Activated T-cell treated with anti-CD3 and anti-CD28 coated beads, Interleukin-2, amount 50 U/mL, for 4 hours (primary cell): ENCODE measurements at places on chromosomes 6 and 20.
A peak's percentile ranks its signal among the peaks of the same experiment; 100 is the strongest.

DNA sequence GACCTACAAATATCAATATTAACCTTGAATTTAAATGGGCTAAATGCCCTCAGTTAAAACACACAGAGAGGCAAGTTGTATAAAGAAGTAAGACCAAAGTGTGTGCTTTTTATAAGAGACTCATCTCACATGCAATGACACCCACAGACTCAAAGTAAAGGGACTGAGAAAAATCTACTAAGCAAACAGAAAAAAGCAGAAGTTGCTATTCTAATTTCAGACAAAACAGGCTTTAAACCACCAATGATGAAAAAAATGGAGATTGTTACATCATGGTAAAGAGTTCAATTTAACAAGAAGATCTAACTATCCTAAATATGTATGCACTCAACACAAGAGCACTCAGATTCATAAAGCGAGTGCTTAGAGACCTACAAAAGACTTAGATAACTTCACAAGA lies 741.9 kb upstream of the MARCKS start:
- DNase-seq, result no peak

GRCh38 chr6:118652051-118652615 lies 742 bp upstream of the CEP85L start:
- no peak for DNase-seq

DNA sequence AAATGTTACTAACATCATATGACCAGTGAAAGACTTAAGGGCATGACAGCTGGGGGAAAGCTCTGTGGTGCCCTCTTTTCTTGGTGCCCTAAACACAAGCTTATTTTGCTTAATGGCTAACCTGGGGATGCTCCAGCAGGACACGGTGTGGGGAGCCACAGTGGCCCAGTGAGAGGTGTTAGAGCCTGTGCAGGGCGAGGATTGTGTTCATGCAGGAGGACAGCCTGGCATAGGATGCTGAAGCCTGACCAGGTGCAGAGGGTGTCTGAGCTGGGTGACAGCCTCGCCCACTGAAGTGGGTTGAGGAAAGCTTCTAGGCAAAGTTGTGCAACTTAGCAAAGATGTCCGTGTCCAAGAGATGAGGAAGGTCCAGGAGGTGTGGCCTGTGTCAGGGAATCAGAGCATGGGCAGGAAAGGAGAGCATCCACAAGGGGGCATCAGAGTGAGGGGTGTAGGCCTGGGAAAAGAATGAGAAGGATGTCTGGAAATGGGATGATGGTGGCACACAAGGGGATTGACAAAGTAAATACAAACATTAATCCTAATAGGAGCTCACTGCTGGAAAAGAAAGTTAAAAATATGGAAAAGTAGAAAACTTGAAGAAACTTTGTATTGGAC lies 33.9 kb downstream of the SLC17A4 start:
- peak; percentile 17 for DNase-seq

GRCh38 chr6:116887894-116888293 lies 10.9 kb downstream of the RFX6 start:
- no peak for DNase-seq

DNA sequence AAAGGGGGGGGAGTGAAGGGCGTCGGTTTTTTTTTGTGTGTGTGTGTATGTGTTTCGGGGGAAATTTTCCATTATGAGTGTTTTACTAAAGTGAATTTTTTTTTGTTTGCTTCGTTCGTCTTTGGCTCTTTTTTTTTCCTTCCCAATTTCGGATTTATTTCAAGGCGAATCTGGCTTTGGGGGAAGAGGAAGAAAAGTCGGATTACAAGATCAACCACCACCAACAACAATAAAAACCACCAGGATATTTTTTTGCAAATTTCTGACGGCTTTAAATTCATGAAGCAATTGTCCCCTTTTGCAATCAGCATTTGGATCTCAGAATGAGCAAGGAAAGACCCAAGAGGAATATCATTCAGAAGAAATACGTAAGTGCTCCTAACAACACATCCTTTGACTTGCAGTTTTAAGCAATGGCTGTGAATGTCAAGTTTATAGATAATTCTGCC lies 372 bp downstream of the JARID2 start:
- DNase-seq, result no peak

DNA sequence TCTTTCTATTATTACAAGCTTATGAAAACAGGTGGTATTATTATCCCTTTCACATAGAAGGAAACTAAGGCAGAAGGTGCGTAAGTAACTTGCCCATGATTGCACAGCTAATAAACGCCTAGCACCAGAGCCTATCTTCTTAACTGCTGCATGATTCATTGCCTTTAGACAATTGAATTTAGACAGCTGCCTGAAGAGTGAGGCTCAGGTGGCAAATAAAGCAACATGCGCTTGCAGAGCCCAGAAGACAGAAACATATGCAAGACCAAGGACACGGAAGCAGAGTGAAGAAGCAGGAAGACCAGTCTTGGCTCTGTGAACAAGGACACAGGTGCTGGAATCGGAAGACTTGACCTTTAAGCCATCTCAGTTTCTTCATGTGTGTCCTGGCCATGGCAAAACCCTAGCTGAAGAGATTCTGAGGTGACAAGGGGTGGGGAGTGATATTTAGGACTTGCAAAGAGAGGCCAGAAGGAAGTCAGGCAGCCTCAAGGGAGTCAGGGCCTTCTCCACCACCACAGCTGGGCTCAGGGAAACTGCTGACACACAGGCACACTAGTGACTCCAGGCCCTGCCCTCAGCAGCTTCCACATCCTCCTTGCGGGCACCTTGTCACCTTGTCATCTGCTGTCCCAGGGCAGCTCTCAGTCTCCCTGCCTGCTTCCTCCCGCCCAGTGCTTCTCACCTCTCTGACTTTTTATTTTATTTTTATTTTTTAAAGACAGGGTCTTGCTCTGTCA lies 91.7 kb upstream of the SLC22A16 start:
- DNase-seq, result no peak

DNA sequence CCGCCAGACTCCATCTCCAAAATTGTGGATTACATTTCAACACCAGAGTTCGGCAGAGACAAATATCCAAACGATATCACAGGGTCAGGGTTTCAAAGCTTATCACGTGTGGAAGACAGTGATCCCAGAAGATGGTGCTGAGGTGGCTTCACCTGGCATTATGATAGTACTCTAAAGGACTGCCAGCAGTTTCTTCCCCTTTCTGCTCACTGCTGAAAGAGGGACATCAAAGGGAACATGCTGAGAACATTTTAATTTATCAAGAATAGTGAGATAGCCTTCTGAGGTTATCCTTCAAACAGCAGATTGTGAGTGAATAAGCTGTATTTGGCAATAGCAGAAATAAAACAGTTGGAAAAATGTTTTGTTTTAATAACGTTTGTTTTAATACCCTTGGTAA lies 79.7 kb downstream of the FIG4 start:
- DNase-seq, result no peak

- no peak for DNase-seq
Observed at GRCh38 chr6:159819098-159819497, 19.0 kb downstream of the PNLDC1 start.

GRCh38 chr6:32742374-32742773 lies 1.2 kb downstream of the HLA-DQA2 start:
- DNase-seq, result no peak

DNA sequence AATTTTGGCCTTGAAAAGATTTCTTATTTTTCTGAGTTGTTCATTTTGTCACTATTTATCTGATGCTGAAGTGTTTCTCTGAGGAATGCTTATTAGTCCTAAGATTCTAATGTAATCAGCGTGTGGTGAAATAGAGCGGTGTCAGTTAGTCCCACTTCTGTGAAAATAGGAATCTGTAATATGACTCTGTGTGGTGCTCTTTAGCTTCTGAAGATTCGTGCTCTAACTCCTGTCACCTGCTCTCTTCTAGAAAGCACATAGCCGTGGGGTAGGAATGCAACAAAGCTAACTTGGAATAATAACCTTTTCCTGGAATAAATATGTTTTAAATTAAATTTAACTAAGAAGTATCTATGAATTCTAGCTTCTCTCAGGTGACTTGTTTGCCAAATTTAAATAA lies 90.4 kb downstream of the BCKDHB start:
- DNase-seq, result no peak

GRCh38 chr20:45052698-45053429 lies 48.1 kb downstream of the KCNS1 start:
- no peak for DNase-seq

DNA sequence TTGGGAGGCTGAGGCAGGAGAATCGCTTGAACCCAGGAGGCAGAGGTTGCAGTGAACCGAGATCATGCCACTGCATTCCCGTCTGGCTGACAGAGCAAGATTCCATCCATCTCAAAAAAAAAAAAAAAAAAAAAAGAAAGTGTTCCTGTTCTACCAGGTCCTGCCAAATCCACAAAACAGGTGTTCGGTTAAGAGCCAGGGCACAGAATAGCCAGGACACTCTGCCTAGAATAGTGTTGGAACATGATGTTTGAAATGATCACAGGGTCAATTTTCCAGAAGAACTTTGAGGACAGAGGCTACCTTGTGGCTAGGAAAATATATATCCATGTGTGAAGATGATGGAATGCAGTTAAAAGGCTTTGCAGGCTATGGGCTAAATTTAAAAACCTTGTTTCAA lies 63.6 kb upstream of the TRAF3IP2 start:
- DNase-seq, result no peak

GRCh38 chr20:50456452-50457324 lies 53.5 kb upstream of the PTPN1 start:
- no peak for DNase-seq

DNA sequence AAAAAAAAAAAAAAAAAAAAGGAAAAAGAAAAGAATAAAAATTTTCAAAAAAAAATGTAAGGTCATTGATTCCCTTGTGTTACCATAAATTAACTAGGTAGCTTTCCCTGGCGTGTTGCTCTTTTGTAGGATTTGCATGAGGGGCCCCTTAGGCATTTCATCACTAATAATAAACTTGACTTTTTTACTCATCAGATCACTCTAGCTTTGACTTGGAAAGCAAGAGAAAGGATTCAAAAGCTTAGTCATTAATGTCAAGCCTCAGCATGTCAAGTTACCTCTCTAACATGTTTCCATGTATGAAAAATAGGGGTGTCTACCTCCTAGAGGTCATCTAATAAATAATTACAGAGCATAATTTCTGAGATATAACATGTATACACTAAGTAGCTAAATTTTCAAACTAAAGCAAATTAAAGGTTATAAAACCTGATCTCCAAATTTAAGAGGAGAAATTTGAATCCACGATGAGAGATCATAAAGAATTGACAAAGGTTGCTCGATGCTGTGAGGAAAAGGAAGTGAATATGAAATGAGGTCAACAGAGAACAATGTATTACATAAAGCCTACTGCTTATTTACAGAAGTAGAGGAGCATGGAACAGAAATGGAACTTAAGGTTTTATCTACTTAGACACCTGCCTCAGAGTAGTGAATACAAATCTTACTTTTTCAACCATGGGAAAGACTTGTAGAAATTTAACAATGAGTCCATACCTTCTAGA lies 86.8 kb downstream of the ARHGAP18 start:
- DNase-seq, result no peak

DNA sequence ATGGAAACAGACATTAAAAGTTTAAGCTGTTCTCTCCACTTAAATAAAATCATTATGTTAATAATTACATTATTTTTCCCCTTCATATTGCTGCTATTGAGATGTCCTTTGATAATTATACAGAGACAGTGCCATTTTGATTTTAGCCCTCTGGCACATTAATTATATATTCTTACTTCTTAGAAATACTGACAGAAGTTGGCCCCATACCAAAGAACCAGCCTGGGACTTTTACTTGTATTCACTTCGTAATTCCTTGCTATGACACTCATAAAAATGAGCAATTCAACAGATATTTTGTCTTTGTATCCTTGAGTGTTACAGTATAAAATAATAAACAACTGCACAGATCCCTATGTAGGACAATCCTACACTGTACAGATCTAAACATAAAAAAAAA lies 743.7 kb downstream of the TBC1D32 start:
- DNase-seq, result no peak

GRCh38 chr20:638579-638978 lies 14.4 kb downstream of the SRXN1 start:
- no peak for DNase-seq

DNA sequence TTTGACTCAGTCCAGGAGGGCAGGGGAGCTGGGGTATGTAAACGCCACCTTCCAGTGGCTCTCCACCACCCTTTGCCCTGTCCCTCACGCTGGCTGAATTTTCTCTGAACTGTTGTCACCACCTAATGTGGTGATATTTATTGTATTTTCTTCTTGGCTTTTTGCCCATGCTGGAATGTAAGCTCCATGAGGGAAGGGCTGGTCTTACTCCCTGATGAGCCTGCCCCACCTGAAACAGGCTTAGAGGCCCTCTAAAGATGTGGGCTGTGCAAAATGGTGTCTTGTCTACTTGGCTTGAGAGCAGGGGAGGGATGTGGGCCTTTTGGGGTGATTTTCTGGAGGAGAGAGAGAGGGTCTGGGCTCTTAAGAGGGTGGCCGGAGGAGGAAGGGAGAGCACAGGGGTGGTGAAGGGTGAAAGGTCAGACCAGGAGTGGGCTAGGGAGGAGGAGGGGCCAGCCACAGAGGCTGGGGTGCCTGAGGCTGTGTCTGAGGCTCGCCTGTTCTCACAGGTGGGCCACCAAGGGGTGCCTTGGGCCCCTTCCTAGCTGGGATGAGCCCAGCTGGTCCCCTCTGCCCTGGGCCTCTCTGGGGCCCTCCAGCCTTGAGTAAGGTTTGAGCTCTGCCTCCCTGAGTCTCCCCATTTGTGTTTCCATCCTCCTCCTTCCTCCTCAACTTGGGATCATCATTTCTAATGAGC lies 37.3 kb downstream of the SPDEF start:
- no peak for DNase-seq
